ENCODE measurements at places on chromosomes 3 and 15.
A peak's percentile ranks its signal among the peaks of the same experiment; 100 is the strongest.

GRCh38 chr3:110494093-110494490 is 577.5 kb upstream of the NECTIN3 start:
- DNase-seq = no peak

DNA sequence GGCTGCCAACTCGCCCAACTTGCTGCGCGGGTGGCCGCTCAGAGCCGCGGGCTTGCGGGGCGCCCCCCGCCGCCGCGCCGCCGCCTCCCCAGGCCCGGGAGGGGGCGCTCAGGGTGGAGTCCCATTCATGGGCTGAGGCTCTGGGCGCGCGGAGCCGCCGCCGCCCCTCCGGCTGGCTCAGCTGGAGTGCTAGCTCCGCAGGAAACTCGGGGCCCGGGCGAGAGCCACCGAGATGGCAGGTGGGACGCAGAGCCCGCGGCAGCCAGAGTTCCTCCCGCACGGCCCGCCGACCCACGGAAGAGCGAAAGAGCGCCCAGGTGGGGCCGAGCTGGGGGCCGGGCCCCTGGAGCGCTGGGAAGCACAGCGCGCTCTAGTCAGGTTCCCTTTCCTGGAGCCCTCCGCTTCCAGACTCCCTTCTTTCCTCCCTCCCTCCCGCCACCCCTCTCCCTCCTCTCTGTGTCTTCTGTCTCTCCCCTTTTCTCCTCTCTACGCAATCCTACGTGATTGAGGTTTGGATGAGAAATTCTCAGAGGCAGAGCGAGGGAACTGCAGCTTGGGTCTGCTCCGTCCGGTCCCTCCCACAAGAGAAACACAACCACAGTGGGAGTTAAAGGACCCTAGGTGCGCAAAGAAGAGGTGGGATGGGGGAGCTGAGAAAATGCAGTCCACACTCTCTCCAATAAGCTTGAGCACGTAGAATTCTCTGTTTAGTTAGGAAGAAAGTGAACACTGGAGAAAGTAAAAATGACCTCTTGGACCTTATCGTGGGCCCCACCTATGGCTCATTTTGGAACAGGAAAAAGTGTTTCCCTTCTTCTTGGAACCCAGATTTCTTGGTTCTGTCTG is 317.3 kb downstream of the FGF12 start:
- no peak for DNase-seq

DNA sequence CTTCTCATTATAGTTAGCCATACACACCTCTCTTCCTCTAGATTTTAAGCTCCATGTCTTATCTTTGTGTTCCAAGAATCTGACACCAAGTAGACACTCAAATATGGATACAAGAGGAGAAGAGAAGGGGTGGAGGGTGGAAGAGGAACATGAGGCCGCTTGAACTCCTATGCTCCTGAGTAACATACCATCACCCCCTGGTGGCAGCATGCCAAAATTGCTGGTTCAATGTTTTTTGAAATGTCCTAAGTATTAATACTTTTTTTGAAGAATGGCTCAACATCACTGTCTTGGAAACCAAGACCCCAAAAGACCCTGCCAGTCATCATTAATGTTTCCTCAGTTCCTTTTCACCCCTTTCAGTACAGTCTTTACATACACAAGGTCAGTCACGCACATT is 71.8 kb upstream of the HACD2 start:
- DNase-seq = no peak

DNA sequence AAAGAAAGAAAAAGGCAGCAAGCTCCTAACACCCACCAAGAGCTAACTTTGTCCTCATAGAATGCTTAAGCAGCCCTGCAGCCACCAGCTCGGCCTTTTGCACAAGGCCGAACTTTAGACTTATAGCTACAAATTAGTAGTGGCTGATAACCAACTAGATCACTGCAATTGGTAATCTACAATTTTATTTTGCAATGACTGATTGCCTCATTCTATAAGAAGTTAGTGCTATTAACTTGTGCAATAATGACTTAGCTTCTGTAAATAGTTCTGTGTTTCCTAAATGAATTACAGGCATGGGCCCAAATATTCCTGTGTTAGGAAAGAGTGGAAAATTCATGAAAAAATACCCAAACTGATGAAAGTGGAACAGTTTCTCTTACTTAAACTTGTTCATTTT is 284.8 kb upstream of the CFAP20DC start:
- DNase-seq = no peak

GRCh38 chr15:67832897-67833709 is 6.7 kb downstream of the RNU6-1 start:
- no peak for DNase-seq

- no peak for DNase-seq
These were observed 56.8 kb upstream of the ICE2 start for GRCh38 chr15:60535743-60536142.

DNA sequence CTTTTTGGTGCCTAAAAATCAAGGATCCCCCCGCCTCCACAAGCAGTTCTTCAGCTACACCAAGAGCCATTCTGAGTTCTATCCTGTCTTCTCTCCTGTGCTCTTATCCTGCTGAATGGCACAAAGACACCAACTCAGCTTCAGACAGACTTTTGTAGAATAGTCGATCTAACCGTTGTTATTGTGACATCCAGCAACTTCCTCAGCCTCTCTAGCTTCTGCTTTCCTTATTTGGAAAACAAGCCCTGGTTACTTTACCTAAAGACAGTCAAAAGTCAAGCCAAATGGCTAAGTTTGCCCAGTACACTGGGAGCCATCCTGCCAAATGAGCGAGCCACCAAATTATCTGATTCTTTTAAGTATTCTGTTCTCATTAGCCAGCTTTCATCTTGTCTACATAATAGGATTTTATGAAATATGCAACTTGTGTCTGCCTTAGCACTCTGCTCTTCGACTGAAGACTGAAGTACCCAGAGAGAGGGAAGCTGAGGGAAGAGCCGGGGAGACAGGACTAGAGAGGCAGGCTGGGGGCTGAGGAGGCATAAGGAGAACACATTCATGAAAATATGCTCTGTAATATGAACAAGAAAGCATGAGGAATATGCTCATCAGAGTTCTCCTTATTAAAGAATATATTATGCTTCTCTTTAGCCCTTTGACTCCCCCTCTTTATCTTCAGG is 35.1 kb downstream of the LYZL4 start:
- no peak for DNase-seq

DNA sequence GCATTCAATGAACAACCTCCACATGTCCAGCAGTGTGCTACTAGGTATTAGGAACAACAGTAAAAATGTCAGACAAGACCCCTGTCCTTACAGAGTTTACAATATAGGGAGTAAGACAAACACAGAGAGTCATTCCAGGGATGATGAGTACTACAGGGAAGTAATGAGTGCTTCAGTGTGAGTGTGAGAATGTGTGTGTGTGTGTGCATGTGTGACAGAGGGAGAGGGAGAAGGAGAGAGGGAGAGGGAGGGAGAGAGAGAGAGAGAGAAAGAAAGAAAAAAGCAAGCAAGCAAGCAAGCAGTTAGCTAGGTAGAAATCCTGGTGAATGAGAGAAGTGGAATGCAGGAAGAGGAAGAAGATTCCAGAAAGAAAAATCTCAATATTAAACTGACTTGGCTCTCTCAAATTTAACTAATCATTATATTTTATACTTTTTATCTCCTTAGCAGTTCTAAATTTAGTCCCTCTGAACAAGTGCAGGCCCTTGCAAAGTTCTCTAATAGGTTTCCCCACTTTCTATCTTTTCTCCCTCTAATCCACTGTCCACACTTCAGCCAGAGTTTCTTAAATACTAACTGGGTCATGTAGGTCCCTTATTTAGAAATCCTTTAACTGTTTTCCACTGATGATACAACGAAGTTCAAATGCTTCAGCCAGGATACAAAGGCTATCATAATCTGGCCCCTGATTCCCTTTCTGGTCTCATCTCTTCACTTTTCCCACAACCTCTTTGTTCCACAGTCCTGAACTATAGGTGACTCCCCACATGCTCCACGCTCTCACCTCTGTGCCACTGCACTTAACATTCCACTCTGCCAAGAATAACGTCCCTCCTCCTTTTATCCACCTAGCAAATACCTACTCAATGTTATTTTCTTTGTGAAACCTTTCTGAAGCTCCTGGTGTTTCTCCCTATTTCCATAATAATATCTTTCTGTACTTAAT is 10.3 kb downstream of the DCBLD2 start:
- no peak for DNase-seq

DNA sequence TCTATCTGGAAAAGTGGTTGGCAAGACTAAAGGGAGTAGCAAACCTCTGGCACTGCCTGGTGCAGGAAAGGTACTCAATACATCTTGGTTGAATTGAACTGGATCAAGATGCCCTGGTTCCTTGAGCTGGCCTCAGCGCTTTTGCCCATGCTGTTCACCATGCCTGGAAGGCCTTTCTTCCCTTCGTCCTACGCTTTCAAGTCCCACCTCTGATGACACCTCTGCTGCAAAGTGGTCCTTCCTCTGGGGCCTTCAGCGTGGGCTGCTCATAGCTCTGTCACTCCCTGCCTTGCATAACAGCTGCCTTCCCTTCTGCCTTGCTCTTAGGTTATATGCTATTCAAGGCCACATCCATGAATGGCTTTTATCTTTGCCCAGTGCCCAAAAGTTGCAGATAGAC is 23.0 kb downstream of the ITGA11 start:
- no peak for DNase-seq

- DNase-seq = no peak
These were observed 105.8 kb downstream of the UNC13C start for GRCh38 chr15:54083991-54084390.

GRCh38 chr3:131082871-131083863 is 56.5 kb downstream of the NEK11 start:
- DNase-seq = no peak

- DNase-seq = no peak
These were observed 223.8 kb upstream of the DNAJC19 start for GRCh38 chr3:181213347-181213746.

DNA sequence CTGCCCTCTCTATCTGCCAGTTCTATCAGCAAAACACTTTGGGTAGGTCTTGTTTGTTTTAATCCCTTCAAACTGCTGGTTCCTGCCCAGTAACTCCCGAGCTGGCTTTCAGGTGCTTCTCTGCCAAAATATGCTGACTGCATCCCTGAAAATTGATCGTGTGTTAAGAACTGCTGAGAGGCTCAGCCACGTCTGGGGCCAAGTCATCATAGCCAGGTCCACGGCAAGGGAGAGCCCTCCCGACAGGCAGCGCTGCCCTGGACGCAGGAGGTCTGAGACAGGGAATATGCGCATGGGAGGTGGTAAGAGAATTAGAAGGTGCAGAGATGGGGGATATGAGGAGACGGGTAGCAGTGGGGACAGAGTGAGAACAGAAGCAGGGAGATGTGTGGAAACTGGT is 179.7 kb upstream of the TOPAZ1 start:
- no peak for DNase-seq

DNA sequence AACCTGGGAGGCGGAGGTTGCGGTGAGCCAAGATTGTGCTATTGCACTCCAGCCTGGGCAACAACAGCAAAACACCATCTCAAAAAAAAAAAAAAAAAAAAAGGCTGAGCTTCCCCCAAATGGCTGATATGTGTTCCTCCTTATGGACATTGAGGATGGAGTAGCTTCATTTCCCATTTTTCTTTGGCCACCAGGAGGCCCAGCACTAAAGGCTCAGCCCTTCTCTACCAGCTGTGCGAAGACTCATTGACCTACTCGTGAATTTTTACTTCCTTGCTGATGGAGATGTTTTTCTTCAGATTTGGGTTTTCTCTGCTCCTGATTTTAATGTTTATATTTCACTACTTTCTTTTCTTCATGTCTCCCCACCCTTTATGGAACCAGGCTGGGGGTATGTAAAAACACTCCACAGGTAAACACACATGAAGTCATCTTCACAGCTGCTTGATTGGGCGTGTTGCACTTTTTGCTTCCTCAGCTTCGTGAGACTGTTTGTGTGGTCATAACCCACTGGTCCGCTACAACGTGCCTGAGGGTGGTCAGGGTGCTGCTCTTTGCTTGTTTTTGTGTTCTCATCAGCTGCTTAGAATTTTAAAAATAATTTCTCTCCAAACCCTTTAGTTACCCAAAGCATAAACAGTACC is 13.5 kb downstream of the SEMA4B start:
- DNase-seq = no peak

GRCh38 chr3:160754855-160755747 is 930 bp upstream of the PPM1L start:
- DNase-seq = peak; percentile 92

GRCh38 chr3:56923526-56924224 is 121.9 kb upstream of the ARHGEF3 start:
- no peak for DNase-seq

- DNase-seq = no peak
These were observed 43.1 kb upstream of the SNTN start for GRCh38 chr3:63609408-63609807.

DNA sequence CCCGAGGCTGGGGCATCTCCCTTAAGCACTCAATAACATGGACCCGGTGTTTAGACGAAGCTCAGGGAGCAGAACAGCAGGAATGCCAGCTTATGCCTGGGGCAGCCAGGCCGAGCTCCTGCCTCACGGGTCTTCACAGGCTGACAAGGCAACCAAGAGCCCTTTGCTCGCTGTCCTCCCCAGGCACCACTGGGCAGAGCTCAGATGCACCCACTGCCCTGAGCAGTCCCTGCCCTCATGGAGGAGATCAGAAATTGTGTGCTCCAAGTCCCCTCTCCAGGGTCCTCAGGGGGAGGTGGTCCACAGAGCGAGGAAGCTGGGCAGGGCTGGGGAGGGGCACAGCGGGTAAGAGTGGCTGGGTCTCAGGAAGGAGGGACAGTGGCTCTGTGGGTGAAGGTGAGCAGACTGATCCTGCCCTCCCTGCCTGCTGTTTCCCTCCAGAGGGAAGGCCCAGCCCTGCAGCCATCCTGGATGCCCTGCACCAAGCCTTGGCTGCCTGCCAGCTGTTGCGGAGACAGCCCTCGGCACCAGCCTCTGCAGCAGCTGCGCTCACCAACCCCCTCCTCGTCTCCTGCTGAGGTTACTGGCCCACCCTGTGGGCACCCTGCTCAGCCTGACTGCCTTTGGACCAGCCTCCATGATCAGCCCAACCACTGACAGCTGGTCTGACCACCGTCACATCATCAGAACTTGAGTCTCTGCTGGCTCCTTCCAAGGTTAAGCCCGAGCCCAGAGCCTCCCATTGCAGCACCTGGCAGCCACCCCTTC is 21.1 kb upstream of the GP9 start:
- no peak for DNase-seq

DNA sequence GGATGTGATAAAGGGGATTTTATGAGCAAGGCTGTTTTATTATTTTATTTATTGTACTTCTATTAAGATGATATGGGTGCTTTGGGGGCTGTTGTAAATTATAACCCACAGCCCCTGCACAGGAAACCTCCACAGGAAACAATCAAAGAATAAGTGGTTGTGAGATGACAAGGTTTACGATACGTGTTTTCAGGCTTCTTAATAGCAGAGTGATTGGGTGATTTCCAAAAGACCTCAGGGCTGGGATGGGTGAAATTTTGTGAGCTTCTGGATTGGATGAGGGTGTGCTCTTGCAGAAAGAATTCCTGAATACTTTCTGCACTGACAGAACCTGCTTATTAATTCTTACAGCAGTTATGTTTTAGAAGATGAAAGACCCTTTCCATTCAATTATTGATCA is 21.4 kb downstream of the CHL1 start:
- no peak for DNase-seq

GRCh38 chr15:97072545-97072944 is 742.0 kb downstream of the NR2F2 start:
- DNase-seq = no peak

DNA sequence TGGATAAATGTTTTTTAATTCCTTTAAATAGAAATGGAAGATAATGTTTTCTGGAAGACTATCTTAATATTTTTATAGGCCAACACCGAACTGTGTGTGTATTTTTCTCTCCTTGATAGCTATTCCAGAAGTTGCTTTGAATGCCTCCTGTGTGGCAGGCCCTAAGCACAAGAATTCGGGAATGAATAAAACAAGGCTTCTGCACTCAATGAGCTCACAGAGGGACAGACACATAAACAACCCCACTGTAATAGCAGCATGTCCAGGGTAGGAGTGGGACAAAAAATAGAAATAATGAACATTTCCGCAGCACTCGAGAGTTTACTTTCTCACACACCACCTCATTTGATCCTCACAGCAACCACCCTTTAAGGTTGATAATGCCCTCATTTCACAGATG is 18.0 kb downstream of the SRGAP3 start:
- no peak for DNase-seq

All from stimulated activated CD8-positive, alpha-beta memory T cell treated with anti-CD3 and anti-CD28 coated beads, Interleukin-15, amount 100 ng/mL, for 48 hours (primary cell).